Smooth muscle cell of the pulmonary artery (primary cell): ENCODE measurements at places on chromosomes 1 and 21. TPM values are rescaled to one million over a fixed set of nuclear protein-coding genes. Genes with fewer than 3 reads are reported as not detected.

UBXN10 gene
- not detected in 2 replicates for total RNA-seq

ZYG11A gene
- total RNA-seq, result 0.20 and 1.0 TPM in 2 replicates

HSD3B1 gene
- total RNA-seq, result not detected in 2 replicates

BLACAT1 gene
- total RNA-seq, result under 0.01 and 0.07 TPM in 2 replicates

CNIH3 gene
- total RNA-seq, result 4.2 and 21.2 TPM in 2 replicates

CYP4Z1 gene
- not detected in 2 replicates for total RNA-seq

TRIM33 gene
- total RNA-seq, result 28.6 and 48.2 TPM in 2 replicates

ENAH gene
- 107 and 160 TPM in 2 replicates for total RNA-seq

VASH2 gene
- total RNA-seq, result 0.03 and 0.26 TPM in 2 replicates
